Cerebellar nuclear complex (tissue), 1 donor: ENCODE measurements at places on chromosomes 1 and 21.
A peak's percentile ranks its signal among the peaks of the same experiment; 100 is the strongest.

DNA sequence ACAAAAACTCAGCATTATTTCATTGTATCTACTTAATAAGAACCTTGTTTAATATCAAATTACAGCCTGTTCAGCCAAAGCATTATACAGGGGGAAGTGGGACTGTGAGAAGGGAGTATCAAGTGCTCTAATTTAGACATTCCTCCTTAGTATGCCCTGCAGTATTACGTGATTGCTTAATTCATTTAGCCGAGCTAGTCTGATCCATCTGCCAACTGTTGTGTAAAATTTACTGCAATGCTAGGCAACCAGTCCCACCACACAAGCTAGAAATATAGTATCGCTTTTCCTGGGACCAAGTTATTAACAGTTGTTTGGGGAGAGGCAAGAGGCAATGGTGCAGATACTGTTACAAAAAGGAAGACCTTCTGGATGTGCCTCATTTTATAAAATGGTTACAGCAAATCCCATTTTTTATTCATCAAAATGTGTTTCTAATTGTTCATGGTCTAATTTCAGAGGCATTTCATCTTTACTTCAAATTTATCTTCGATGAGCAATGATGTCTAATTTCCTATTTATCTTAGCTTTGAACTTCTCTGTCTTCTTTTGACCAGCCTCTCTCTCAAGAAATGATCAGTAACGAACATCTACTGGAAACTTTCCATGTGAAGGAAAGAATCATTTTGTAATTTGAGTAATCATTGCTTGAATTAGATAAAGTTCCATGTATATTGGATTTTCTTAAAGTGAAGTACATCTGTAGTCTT lies 283.3 kb downstream of the DUSP10 start:
- DNase-seq: no peak

DNA sequence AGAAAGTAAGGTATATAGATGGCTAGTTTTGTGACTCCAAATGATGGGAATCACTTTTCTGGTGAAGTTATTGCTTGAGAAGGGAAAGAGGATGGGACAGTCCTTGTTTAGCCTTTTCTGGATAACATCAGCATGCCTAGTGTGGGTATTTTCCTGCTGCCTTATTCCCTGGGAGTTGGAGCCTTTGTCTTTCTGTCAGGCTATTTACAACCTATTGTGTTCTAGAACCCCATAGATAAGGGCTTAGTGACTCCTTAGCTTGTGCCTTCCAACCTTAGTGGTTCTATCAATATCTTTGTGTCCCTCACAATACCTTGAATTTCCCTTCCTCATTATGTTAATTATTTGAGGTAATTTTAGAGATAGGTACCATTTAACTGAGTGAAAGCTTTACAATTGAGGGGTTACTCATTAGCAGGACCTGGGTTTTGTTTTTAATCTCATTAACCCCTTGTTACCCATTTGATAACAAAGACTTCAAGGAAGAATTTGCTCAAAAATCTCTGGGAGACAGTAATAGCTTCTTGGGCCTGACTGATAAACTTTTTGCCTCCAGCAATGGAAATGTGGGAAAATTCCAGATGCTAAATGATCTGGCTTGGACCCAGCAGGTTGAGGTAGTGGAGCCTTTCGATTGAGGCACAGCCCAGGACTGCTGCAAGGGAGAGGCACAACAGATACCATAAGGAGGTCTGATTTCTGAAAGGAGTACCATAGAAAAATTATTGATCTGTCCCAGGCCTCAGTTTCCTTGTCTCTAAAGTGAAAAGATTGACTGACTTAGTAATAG lies 49.0 kb downstream of the CACHD1 start:
- no peak for DNase-seq

GRCh38 chr1:36175137-36176095 lies 19.5 kb downstream of the MAP7D1 start:
- peak; percentile 27 for DNase-seq

GRCh38 chr21:45135868-45136267 lies 61.5 kb downstream of the ADARB1 start:
- no peak for DNase-seq

- no peak for DNase-seq
Observed at GRCh38 chr1:16155537-16156410, at the start of gene EPHA2. EPHA2 (minus strand) TSS chr1:16156069; CDS start chr1:16155932, 137 bp downstream.
